ENCODE measurements at places on chromosomes 2 and 18.

- no peak for DNase-seq
Measured at GRCh38 chr2:164847291-164847690, 5.7 kb upstream of the COBLL1 start.

- DNase-seq: no peak
Measured at GRCh38 chr2:88932686-88933085, 241.2 kb downstream of the RPIA start.

- no peak for DNase-seq
Measured at GRCh38 chr2:133411857-133412256, 156.4 kb downstream of the NCKAP5 start.

GRCh38 chr18:6331872-6332271, 82.8 kb downstream of the L3MBTL4 start:
- no peak for DNase-seq

GRCh38 chr2:66507673-66508201, 72.8 kb downstream of the MEIS1 start:
- DNase-seq: no peak

DNA sequence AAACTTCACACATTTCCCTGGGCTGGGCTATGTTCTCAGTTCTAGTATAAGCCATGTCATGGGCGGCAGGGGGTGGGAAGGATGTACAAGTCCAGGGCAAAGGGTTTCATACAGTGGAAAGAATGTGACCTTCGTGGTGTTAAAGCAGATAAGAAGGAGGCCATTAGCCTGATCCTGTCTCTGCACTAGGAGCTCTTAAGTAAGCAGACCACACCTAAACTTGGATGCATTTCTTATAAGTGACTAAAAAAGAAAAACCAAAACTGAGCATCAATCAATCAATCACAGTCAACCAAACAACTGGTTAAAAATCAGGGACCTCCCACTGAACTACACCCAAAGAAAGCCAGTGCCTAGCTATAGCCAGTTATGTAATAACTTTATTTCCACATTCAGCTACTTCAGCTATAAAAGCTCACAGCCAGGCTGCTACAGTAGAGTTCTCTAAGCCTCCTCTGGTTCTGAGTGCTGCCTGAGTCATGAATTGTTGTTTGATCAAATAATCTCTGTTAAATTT, 46.8 kb upstream of the RIOK3 start:
- DNase-seq: no peak

DNA sequence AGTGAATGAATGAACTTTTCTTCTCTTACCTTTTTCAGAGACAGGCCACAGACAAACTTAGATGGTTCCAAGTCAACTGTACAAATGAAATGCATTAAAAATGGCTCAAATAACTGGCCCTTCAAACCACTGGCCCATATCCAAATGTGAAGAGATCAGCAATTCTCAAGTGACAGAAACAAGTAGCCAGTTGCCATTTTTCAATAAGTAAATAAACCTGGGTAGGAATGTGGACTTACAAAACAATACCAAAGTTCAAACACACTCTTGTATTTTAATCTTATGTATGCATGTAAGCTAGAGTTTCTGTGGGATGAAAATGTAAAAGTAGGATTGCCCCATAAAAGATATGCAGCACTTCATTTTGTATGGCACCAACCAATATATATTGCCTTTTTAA, 129.2 kb downstream of the MEP1B start:
- no peak for DNase-seq

DNA sequence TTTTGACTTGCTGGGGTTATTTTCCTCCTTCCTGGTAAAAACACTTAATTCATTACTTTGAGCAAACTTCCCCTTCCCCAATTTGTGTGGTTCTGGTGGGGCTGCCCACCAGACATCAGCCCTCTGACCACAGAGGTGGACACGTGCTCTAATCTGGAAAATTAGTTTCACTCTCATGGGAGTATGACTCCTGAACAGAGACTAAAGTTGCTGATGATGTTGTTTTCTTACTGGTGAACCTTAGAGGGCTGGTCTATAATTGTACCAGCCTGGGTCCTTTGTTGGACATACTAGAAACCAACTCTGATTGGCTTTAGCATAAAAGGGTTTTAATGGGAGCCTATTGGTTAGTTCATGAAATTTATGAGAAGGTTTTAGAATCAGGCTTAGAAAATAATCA, 54.1 kb upstream of the ACYP2 start:
- no peak for DNase-seq

DNA sequence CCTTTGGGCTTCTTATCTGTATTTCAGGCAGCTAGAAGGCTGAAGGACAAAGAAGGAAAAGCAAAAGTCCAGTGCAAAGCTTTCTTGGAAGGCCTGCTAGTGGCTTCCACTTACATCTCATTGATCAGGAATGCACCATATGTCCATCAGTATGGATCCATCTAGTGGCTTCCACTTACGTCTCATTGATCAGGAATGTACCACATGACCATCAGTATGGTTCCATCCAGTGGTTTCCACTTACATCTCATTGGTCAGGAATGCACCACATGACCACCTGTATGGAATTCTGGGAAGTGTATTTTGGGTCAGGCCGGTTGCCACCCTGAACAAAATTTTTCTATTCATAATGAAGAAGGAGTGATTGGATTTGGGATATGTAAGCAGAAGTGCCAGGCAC, 70.6 kb downstream of the LYPD6 start:
- no peak for DNase-seq

DNA sequence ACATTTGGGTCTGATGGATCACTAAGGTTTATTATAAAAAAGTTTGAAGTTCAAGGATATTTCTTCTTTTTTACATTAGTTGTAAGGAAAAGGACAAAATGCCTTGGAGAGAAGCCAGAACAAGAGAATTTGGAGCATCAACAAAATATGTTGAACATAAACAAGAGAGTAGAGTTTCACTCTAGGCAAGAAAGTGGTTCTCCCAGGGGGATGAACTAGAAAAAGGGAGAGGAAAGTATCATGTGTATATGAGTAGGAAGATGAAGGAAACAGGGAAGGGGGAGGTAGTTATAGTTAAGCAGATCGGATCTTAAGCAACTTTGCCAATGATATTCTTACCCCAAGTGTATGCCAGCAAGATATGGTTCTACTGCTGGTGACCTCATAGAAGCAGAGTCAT, 63.8 kb upstream of the GALNT3 start:
- DNase-seq: no peak

GRCh38 chr2:132407784-132408183, 8.8 kb upstream of the GPR39 start:
- DNase-seq: no peak

DNA sequence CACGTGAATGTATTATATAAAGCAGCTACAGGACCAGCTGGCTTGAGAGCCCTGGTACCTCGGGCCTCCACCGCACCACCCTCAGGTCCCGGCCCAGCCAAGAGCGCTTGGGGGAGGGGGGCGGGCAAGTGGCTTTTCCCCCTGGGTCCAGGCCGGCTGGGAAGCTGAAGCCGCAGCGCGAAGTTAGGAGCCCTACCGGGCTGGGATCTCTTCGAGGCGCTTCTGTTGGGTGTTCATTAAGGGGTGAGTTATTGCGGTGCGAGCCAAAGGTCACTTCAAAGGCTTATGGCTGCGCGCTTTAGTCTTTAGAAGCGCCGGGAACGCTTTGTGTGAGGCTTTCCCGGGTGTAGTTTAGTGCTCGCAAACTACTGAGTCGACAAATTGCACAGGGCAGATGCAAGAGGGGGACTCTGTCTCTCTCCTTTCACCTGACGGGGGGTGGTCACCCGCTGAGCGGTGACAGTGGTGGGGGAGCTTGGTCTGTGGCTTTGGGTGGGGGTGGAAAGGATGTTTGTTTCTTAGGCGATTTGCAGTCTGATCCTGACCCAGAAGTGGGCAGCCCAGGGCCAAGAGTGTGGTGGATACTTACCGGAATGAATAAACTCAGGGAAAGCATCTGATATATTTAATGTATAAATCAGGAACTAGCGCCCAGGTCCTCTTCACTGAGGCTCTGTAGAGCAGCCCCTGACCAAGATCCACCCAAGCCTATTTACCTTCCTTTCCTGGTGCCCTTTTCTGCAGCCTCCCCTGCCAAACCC, 6.0 kb downstream of the HOXD3 start:
- DNase-seq: no peak

DNA sequence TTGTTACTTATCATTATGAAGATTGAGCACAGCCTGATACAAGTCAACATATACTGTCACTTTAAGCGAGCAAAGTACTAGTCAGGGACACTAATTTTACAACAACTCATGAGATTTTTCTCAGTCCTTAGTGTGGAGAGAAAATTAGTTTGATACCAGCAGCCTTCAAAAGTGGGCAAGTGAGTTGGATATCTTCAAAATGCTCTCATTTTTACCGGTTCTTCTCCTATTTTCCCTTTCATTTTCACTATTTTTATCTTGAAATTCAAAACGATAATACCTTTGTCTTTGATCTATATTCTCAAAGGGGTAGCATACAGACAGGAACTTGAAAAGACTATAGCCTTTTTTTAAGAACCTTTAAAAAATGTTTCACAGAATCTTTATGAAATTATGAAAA, 52.0 kb upstream of the UBXN4 start:
- DNase-seq: no peak

- no peak for DNase-seq
Measured at GRCh38 chr18:78510091-78510490, 469.5 kb upstream of the SALL3 start.

- no peak for DNase-seq
Measured at GRCh38 chr18:8705238-8705960, at the start of gene MTCL1. TSS of gene MTCL1 (plus strand) at chr18:8705556. CDS start at chr18:8705661, 105 bp downstream.

DNA sequence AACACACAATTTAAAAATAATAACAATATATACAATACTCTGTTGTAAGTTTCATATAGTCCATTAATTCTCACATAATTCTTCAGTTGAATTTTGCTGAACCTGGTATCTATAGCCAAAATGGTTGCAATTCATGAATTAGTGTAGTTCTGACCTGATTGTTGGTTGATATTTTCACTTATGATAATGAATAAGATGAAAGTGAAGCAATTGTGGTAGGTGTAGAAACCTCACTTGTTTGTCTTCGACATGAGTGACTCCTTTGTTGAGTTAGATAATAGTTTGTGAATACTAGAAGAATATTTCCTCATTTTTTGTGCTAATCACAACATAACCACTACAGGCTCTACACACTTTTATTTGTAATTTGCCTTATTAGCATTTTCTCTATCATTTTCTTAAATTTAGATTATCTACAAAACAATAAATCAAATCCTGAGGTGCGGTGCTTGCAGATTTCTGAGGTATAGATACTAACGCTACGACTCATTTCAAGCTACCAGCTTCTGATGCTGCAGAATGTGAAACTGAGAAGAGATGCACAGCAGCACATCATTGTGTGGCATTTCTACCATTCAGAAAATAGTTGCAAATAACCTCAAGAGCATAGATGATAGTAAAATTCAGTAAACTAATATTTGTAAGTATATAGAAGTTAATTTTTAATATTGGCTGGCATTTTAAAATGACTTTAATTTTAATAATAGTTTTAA, 117.9 kb downstream of the KCNH7 start:
- DNase-seq: no peak

GRCh38 chr2:43075054-43075593, 151.3 kb downstream of the ZFP36L2 start:
- no peak for DNase-seq

DNA sequence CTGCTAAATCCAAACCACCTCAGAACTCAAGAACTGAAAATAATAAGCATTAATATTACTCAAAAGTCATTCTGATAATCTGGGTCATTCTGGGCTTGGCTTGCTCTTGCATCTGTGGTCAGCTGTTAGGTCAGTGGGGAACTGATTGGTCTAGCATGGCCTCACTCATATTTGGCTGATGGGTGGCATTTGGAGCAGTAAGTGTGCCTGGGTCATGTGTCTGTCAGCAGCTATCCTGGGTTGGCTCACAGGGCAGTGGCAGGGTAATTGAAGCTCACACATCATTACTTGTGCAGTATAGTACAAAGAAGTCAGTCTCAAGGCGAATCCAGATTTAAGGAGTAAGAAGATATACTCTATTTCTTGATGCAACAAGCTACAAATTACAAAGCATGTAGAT, 9.6 kb downstream of the RPL37A start:
- DNase-seq: no peak

DNA sequence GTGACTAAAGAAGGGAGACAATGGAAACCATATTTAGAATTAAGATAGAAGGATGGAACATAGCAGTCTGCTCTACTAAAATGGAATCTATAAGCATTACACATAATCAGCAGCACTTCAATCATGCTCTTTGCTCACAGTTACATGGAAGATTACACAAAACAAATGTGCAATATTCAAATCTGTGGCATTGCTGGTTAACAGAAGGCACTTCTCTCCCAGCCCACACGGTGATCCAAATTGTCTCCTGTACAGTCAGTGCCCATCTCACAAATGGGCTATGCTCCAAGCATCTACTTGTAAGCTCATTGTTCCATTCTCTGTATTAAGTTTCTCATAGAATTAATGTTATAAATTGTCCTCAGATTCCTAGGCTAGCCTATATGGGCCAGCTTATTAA, 716.6 kb downstream of the NRXN1 start:
- DNase-seq: no peak

DNA sequence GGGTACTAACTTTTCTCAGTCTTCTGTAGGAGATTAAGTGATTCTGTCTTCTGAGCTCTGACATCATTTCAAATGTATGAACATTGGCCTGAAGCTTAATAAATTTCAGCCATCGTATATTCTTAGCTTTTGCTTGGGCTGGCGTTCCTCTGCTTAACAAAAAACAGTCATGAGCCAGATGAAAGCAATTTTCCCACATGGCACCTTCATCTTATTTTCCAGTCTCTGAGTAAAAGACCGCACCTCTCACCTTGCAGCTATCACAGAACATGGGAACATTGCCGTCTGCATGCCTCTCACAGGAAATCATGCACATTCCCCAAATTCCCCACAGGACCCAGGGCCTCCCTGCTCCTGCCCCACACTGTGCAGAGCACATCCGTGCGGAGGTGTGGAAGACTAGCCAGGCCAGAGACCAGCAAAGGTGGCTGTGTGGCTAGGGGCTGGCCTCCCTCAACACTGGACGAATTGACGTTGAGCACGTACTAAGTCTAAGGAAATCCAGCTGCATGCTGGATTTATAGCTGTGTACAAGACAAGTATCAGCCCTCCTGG, 531.8 kb upstream of the ID2 start:
- no peak for DNase-seq

GRCh38 chr2:223102040-223102400, 50.0 kb downstream of the KCNE4 start:
- DNase-seq: no peak

- no peak for DNase-seq
Measured at GRCh38 chr2:226733189-226733858, 66.3 kb downstream of the IRS1 start.

GRCh38 chr2:128876986-128877983, 558.6 kb upstream of the HS6ST1 start:
- DNase-seq: no peak

DNA sequence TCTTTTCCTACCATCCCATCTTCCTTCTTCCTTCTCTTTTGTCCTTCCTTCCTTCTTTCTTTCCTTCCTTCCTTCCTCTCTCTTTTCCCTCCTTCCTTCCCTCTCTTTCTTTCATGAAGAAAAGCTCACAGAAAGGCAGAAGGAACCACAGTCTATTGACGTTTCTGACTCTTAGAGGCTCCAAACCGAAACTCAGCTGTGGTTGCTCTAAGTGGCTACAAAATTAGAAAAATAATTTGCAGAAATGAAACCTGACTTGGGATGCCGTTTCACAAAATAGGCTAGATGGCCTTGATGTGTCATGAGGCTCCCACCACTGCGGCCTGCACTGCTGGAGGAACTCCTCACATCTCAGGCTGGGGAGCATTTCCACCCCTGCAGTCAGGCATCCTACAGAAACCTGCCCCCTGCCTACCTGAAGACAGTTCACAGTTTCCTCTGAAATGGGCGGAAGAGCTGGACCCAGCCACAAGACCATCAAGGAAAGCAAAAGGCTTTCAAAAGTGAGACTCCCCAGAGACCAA, 165.6 kb downstream of the SMAD7 start:
- no peak for DNase-seq
